ENCODE measurements at places on chromosomes 7 and 10.

GRCh38 chr7:40276061-40276460 lies 141.3 kb downstream of the SUGCT start:
- no peak for DNase-seq

GRCh38 chr7:49089717-49090116 lies 165.4 kb downstream of the CDC14C start:
- no peak for DNase-seq

DNA sequence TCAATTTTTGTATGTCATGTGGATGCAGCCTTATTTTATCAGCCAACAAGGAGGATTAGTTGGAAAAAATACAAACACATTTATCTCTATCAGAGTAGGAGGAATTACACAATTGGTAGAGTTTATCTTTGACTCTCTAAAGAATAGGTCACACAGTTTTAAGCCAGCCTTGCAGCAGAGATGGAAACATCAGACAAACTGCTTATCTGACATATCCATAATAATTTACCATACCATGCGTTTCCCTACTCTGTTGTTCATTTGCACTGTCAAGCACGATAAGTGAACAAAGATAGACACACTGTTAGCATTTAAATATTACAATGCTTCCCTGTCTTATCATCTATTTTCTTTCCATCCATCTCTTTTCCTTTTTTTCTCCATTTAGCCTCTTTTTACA lies 283.7 kb upstream of the SMIM30 start:
- no peak for DNase-seq

DNA sequence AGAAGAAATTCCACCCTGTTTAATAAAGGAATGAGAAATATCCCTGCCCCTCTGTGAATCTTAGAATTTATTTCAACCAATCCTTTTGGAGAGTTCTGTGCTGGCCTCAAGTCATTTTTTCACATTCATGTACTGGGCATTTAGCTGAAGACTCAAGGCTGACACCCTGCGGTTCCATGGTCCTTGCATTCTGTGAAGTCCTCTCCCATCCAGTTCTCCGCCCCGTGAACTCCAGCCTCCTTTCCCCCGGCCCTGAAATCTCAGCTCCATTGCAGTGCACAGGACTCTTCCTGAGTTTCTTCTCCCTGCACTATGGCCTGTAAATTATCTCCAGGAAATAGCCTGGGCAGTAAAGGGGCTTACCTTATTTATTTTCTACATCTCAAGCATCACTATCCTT lies 183.0 kb upstream of the KCND2 start:
- no peak for DNase-seq

All from RWPE2 (cell line).